ENCODE measurements at places on chromosomes 2 and 18.

GRCh38 chr2:235390816-235391194, 103.0 kb upstream of the AGAP1 start:
- DNase-seq, result no peak

DNA sequence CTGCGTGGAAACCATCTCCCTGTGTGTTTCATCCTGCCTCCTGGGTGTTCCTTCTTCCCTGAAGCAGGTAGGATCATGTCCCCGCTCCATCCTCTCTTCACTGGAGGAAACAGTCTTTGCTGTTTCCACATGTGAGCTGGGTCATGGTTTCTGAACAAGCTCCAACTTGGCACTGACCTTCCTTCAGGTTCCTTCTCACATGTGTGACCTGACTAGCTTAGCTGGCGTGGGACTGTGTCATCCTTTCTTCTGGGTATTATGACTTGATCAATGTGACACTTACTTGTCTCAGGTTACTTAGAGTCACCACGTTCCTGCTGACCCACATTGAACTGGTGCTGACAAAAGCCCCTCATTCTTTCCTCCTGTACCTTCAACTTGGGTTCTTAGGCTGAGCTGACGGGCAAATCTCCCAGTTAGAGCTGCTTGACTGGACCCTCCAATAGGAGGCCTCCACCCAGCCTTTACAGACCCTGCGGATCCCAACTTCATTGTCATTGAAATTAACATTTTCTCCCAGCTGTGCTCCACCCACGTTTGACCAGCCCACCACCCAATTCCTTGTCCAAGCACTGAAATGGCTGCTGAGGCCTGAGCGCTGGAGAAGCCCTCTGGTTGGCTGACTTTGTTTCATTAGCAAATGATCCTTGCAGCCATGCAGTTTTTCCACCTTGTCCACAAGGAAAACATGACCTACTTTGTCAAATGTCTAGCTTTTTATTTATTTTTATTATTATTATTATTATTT, 128.1 kb downstream of the DDX1 start:
- no peak for DNase-seq

DNA sequence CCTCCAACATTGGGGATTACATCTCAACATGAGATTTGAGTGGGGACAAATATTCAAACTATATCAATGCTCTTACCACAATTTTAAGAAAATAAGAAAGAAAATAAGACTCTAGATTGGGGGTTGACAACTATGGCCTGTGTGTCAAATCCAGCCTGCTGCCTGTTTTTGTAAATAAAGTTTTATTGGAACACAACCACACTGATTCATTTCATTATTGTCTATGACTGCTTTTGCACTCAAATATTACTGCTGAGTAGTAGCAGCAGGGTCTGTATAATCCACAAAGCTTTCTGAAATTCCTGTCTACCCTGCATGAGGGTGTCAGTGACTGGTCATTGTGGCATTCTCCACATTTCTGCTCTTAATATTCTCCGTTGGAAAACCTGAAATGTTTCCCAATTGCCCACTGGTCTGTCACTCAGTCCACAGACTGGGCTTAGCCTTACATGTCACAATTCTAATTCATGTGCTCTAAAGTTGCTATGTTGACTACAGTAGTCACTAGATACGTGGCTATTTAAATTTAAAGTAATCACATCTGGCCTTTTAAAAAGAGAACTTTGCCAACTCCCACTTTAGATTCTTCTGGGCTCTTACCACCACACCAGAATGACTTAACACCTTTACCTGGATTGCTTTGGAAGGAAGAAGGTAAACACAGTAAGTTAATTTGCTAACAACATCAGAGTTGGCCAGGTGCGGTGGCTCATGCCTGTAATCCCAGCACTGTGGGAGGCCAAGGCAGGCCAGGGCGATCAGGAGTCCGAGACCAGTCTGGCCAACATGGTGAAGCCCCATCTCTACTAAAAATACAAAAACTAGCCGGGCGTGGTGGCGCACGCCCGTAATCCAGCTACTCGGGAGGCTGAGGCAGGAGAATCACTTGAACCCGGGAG, 86.9 kb downstream of the CLHC1 start:
- no peak for DNase-seq

GRCh38 chr18:55220523-55220922, 261.3 kb upstream of the CCDC68 start:
- no peak for DNase-seq

DNA sequence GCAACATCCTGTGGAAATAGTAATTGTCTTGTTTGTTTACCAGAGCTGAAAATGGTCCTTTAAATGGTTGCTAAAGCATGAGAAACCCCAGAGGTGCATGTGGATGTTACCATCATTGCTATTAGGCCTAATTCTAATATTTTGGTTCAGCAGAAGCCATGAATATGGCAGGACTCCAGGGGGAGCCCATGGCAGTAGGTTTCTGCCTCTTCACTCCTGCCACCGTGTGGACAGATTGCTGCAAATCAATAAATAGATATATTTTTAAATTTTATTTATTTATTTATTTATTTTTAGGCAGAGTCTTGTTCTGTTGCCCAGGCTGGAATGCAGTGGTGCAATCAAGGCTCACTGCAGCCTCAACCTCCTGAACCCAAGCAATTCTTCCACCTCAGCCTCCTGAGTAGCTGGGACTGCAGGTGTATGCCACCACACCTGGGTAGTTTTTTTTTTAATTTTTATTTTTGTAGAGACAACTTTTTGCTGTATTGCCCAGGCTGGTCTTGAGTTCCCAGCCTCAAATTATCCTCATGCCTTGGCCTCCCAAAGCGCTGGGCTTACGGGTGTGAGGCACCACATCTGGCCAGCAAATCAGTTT, 54.9 kb upstream of the CAPN13 start:
- DNase-seq, result no peak

DNA sequence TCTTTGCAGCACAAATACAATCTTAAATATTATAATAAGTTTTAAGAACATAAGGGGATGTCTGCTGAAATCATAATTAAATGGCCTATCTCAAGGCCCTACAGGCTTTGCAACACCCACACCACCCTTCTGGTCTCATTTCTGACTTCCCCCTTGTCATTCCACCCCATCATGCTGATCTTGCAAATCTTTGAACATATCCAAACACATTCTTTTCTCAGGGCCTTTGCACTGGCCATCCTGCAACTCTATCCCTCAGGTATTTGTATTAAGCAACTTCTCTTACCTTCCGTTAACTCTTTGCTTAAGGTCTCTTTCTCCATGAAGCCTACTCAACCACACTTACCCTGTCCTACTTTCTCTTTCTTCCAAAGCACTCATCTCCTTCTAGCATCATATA, 51.8 kb upstream of the CCDC150 start:
- DNase-seq, result no peak

DNA sequence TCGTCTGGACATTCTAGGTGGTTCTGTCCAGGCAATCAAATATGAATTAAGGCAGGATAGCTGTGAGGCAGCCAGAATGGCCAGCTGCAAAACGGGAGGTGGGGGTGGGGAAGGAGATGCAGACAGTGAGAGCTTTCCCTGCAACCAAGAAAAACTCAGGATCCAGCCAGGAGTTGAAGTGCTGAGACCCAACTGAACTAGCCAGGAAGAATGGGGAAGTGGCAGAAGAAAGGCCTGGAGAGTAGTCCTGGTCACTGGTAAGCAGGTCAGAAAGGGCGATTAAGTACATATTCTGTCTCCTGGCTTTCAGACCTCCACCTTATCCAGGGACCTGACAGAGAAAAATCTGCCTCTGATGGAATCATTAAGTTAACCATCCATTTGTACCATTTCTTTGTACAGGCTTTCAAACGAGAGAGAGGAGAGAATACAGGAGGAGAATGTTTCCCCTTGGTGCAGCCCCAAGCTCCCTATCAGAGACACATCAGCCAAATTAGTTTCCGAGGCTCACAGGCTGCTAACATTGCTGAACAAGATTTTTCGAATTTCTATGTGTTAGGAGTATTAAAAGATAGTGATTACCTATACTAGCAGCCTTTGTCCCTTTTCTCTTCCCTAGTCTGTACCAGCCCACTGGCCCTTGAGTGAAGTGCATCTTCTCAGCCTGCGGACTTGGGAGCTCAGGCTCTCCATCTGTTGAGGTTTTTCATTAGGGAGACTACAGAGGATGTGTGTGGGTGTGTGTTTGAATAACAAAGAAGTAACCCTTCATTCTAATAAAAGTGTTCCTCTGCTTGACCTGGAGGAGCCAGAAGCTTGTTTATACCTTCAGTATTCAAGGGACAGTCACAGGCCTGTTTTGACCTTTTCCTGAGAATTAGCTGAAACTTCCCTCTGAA, 12.5 kb upstream of the HOXD1 start:
- DNase-seq, result no peak

DNA sequence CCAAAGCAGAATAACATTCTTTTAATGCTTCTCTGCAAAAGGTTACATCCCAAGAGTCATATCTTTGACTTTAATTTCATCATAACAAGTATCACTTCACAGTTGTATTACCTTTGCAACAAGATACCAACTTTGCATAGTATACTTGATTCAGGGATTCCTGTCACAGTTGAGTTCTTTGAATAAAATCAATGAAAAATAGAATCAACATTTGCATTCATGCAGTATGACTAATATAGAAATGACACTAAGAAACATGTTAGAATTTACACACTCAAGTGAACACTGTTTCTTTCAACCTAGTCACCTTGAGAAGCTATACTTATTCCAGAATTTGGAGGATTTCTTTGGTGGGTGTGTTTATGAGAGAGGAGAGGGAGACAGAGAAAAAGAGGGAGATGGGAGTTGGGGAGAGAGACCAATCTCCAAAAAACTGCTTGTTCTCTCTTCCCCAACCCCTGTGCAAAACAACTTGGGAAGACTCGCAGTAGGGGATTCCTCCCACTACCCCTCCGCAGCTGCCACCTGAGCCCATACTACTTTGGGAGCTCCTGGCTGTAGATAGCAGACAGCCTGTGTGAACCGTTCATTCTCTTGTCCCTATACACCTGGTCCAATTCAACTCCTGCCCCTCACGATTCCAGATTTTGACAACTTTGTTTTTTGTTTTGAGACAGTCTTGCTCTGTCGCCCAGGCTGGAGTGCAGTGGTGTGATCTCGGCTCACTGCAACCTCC, 57.7 kb downstream of the PELI1 start:
- no peak for DNase-seq

DNA sequence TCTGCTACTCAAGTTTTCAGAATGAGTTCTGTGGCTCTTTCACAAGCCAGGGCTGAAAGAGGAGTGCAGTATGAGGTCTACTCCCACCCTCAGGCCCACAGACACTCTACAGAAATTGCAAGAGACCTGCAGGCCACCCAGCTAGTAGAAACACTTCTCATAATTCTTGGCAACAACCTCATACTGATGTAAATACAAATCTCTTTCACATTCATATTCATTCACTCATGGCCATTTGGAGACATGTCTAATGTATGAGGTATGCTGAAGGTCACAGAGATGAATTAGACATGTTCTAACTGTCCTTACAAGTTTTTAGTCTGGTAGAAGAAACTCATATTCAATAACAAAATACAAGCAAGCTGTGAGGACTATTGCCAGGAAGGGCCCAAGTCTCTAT, 83.8 kb upstream of the KLHL29 start:
- DNase-seq, result no peak

DNA sequence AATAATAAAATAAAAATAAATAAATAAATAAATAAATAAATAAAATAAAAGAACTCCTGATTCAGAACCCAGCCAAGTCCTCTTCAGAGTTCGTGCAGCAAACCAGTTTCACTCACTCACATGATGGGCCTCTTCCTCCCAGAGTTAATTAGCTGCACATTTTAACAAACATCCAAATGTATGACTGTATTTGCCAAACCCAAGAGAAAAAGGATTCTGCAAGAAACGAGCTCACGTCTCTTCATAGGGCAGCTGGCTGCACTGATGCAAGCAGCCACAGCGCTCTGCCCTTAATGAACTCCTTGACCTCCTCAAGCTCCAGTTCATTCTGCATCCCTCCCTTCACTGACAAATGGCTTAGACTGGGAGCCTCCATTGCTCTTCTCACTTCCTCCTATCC, 55.1 kb downstream of the MREG start:
- DNase-seq, result no peak

GRCh38 chr2:185785851-185786473, 47.4 kb downstream of the FSIP2 start:
- no peak for DNase-seq
